ENCODE measurements at places on chromosomes 11 and 22.

DNA sequence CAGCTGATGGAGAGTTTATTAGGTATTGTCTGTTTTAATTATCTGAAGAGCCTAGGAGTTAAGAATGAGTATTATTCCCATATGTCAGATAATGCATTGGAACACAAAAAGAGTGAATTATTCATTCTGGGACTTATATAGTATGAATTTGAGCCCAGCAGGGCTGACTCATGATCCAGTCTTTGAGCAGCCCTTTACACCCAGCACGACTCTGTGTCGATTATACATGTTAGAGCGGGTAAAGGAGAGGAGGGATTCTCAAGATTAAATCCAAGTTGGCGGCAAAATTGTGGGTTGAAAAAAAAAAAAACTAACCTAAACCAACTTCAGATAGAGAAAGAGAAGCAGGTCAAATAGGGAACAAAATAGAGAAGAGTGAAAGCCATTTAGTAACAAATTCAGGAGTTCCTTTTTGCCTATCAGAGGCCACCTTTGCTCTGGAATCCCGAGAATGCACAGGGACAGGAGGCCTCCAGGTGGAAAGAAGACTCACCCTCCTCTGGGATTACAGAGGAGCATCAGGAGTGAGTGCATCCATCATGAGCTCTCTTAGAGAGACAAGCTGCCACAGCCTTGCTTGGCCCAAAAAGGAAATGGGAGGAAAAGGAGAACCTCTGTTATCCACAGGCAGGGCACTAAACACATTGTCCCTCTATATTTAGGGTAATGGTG is 3.1 kb downstream of the MRGPRX1 start:
- no peak for DNase-seq

DNA sequence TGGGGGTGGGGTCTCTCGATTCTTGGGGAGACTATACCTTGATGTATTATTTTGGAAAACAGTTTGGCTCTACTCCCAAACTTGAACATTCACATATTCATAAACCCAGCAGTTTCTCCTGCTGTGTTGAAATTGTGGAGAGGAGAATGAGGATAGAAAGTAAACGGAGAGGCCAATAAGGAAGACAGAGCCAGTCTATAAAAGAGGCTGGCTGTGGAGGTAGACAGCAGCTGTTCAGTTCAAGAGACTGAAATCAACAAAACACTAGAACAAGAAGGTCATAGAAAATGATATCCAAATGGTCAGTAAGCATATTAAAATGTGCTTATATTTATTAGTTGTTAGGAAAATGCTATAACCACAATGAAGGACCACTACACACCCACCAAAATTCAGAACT is 1.9 kb upstream of the MOGAT2 start:
- no peak for DNase-seq

DNA sequence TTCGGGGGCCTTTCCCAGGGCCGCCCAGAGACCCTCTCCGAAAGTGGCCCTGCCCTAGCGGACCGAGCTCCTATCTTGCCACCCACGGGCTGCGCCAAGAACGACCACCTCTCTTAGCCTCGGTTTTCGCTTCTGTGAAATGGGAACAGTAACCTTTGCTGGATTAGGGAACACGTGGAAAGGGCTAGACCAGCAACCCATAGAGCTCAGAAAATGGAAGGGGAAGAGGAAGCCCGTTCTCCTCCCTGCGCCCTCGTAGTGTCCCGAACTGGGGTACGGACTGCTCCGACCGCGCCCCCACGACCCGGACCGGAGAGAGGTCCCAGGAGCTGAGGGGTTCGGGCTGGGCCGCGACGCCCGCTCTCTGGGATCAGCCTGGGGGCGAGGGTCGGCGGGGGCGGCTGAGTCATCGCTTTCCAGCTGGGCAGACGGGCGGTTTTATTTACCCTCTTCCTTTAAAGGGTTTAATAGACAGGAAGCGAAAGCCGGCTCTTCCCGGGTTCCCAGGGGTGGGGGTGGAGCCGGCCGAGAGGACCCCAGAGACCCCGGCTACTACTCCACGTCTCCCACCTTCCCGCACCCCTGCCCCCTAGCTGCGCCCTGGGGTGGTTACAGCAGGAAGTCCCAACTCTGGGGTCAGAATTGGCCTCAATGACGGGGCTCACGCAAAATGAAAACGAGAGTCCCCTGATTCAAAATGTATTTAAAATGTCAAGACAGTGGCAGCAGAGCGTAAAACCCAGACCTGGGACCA is 907 bp upstream of the PHLDA2 start:
- DNase-seq = peak; percentile 84

- no peak for DNase-seq
Observed at GRCh38 chr11:47333886-47334443, 18.5 kb downstream of the MYBPC3 start.

DNA sequence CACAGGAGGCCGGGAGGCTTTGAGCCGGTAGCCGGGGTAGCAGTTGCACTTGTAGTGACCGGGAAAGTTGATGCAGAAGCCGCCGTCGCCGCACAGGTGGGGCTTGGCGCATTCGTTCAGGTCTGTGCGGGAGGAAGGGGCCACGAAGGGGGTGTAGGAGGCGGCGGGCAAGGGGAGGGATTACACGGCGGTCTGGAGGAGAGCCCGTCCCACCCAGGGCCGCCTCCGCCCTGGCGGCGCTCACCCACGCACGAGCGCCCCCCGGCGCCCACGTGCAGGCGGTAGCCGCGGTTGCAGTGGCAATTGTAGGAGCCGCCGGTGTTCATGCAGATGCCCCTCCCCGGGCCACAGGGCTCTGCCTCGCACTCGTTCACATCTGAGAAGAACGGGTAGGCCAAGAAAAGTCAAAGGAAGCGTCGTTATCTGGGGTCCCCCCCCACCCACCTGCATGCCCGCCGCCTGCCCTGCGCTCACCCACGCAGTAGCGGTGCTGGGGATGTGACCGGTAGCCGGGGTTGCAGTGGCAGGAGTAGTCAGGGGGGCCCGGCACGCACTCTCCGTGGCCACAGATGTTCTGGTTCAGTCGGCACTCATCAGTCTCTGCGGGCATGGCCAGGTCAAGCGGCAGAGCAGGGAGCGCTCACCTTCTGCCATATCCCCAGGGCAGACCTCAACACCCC is 10.6 kb downstream of the LTBP3 start:
- no peak for DNase-seq

DNA sequence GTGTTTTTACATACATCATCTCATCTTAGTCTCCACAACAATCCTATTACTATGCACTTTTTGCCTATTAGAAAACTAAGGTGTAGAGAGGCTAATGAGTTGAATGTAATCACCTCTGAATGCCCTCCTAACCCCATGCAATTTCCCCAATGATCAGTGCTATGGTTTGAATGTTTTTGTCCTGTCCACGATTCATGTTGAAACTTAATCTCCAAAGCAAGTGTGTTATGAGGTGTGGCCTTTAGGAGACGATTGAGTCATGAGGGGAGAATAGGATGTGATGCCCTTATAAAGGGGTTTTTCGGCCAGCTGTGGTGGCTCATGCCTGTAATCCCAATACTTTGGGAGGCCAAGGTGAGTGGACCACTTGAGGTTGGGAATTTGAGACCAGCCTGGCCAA is 2.0 kb upstream of the CCDC73 start:
- no peak for DNase-seq

DNA sequence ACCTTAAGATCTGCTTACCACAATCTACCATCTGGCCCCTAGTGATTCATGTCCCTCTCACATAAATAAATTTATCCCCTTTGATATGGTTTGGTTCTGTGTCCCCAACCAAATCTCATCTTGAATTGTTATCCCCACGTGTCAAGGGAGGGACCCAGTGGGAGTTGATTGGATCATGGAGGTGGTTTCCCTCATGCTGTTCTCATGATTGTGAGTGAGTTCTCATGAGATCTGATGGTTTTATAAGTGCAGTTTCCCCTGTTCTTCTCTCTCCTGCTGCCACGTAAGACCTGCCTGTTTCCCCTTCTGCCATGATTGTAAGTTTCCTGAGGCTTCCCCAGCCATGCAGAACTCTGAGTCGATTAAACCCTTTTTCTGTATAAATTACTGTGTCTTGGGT is 37.2 kb downstream of the OR2AG2 start:
- DNase-seq = no peak

DNA sequence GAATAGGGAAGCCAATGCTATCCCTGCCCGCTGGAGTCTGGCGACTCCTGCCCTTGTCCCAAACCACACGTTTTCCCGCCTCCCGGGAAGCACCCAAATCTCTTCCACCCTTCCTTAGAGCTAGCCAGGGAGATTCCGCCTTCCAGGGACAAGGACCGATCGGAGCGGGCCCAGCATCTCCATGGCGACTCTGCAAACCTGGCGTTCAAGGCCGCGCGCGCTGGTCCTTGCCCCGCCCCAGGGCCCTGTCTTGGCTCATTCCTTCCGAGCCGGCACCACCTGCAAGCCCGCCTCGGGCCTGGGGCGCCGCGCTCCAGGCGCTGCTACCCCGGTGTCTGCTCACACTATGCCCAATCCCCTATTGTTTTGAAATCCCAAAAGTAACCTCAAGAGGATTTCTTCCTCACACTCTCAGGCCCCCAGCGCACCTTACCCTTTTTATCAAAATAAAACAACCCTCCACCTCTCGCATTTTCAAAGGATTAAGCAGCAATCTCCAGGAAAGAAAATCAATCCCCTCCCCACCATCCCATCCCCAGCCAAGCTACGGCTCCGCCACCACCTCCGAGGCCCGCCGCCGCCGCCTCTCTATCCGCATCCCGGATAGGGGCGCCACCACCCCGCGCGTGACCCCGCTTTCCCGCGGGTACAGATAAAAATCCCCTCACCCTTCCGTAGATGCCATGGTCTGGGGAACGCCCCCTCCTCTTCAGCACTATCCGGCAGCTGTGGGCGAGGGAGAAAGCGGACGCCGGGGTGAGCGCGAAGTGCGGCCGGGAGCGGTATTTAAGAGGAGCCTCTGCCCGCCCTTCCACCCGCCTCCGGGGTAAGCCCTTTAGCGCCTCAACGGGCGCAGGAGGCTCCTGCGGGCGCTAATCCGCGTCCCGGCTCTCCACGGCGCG is 825 bp downstream of the SLC1A2 start:
- no peak for DNase-seq

Data from GM19239 (cell line).